ENCODE measurements at places on chromosomes 11 and 22.
A peak's percentile ranks its signal among the peaks of the same experiment; 100 is the strongest.

- no peak for DNase-seq
Observed at GRCh38 chr11:76174330-76174729, 32.0 kb downstream of the WNT11 start.

GRCh38 chr22:41982865-41983264, 13.6 kb downstream of the SEPTIN3 start:
- no peak for DNase-seq

DNA sequence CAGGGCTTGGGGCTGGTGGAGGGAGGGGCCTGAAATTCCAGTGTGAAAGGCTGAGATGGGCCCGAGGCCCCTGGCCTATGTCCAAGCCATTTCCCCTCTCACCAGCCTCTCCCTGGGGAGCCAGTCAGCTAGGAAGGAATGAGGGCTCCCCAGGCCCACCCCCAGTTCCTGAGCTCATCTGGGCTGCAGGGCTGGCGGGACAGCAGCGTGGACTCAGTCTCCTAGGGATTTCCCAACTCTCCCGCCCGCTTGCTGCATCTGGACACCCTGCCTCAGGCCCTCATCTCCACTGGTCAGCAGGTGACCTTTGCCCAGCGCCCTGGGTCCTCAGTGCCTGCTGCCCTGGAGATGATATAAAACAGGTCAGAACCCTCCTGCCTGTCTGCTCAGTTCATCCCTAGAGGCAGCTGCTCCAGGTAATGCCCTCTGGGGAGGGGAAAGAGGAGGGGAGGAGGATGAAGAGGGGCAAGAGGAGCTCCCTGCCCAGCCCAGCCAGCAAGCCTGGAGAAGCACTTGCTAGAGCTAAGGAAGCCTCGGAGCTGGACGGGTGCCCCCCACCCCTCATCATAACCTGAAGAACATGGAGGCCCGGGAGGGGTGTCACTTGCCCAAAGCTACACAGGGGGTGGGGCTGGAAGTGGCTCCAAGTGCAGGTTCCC, at the start of gene APOC3:
TSS of gene APOC3 (plus strand) at position 383 of the 659 bp plus-strand sequence. CDS start 676 bp downstream, outside the sequence.
- no peak for DNase-seq

GRCh38 chr11:35030716-35031213, 108.2 kb upstream of the CD44 start:
- peak; percentile 79 for DNase-seq

- DNase-seq: no peak
Observed at GRCh38 chr22:49637255-49637760, 190.4 kb downstream of the BRD1 start.

DNA sequence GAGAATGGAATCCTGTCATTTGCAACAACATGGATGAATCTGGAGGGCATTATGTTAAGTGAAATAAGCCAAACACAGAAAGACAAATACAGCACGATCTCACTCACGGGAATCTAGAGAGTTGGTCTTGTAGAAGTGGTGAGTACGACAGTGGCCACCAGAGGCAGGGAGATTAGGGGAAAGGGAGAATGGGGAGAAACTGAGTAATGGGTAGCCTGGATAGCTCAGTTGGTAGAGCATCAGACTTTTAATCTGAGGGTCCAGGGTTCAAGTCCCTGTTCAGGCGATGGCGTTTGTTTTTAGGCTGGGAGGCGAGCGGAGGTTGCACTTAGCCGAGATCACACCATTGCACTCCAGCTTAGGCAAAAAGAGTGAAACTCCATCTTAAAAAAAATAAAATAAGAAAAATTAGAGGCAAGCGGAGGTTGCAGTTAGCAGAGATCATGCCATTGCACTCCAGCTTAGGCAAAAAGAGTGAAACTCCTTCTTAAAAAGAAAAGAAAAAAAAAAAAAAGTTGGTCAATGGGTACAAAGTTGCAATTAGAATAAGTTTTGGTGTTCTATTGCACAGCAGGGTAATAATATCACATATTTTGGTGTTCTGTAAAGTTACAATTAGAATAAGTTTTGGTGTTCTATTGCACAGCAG, 95.7 kb upstream of the UBASH3B start:
- DNase-seq: peak; percentile 7

- DNase-seq: peak; percentile 55
Observed at GRCh38 chr22:40654522-40655167, 18.1 kb upstream of the MRTFA start.

GRCh38 chr11:110452720-110453119, 23.0 kb downstream of the FDX1 start:
- DNase-seq: no peak

- DNase-seq: no peak
Observed at GRCh38 chr11:16160146-16160545, 196.2 kb downstream of the SOX6 start.

Measured in OCI-M1 (cell line).